ENCODE measurements at places on chromosomes 12 and 14.

DNA sequence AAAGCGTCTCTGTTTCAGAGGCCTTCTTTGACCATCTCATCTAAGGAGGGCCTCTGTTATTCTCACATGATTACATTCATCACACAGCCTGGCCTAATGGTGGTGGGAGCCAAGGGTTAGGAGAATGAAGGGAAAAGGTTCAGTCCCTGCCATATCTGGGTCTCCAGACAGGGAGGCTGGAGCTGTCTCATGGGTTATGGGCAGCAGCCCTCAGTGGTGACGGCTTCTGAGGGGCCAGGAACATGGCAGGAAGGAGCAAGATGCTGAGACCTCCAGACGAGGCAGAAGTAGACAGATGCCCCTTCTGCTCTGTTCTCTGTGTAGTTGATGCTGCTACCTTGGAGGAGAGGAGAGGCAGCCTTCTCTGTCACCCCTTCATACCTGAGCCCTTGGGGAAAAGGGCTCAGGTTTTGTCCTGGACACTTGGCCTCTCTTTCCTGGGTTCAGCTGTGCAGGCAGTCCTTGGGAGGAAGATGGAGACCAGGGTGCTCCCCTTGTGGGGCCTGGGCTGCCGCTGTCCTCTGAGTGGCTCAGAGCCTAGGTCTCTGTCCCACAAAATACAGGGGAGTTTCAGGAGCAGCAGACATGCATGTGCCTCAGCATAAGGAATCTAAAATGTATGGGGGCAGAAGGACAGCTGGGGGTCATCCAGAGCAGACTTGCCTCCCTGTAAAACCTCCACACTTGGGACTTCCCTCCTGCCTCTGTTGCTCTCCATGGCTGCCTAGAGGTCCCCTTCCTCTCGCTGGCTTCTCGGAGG lies 3.6 kb downstream of the IFI27L2 start:
- DNase-seq: no peak

DNA sequence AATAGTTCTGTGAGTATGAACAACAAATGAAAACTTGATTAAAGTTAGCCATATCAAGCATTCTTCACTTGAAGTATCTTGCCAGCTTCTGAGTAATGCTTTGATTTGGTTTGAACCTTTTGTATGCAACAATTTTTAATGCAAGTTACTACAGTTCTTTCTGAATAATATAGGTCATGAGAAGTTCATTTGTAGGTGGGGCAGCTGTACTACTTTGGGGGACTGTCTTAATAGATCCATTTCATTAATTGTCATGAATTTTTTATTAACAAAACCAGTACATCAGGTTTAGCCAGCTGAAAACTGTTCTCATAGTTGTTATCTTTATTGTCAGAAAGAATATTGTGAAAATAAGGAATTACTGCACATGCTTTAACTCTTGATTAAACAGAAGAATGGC lies 142.7 kb downstream of the FOXA1 start:
- no peak for DNase-seq

- no peak for DNase-seq
These were observed 8.0 kb downstream of the PTPN21 start for GRCh38 chr14:88546621-88547385.

GRCh38 chr14:31449971-31450610 lies 7.2 kb downstream of the DTD2 start:
- no peak for DNase-seq

DNA sequence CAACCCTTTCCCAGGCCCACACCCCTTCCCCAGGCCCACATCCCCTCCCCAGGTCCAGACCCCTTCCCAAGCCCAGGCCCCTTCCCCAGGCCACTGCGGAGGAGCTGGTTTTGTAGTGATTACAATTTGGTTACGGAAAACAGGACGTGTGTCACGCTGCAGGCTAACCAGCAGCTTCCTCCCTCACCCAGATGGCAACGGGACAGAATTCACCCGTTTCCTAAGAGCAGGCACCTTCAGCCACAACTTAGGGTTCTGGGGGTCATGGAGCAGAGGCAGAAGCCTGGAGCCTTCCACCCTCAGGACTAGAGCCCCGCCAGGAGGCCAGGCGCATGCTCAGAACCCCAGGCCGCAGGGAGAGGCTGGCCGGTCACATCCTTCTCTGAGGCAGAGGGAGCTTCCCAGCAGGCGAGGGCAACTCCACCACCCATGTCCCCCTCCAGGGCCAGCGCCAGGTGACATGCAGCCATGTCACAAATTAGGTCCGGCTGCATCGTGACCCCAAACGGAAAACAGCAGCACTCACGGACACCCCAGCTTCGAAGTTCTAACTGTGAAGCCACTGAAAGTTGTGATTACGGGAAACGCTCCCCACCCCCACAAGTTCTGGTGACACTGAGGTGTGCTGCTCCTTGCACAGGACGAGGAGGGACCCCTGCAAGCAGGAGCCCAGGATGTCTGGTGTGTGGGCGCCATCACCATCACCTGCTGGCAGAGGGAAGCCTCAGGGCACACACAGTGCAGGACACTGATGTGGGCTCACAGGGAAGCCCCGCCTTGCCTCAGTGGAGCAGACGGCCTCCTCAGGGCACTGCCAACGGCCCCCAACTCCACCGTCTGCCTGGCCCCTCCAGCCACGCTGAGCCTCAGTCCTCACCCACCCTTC lies 7.7 kb downstream of the BRF1 start:
- no peak for DNase-seq

- no peak for DNase-seq
These were observed 16.5 kb upstream of the IFT81 start for GRCh38 chr12:110107369-110108281.

DNA sequence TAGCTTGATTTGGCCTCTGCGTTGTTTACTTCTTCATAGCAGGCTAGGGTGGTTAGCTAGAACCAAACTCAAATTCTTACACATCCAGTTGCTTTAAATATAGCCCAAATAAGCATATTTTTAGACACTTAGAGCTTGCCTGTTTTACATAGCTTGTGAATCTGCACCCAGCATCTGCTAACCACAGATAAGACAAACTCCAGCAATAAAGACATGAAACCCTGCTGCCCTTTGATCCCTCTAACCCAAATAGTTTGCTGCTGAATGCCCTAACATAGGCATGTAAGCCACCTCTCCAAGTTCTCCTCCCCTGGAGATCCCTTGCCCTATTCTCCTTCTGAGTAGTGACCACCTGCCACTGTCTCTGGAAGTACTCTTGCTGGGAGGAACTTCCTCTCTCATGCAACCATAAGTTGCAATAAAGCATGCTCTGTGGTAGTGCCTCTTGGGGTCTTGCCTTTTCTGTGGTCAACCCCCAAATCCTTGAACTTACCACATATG lies 185.6 kb downstream of the TMEM117 start:
- DNase-seq: no peak

DNA sequence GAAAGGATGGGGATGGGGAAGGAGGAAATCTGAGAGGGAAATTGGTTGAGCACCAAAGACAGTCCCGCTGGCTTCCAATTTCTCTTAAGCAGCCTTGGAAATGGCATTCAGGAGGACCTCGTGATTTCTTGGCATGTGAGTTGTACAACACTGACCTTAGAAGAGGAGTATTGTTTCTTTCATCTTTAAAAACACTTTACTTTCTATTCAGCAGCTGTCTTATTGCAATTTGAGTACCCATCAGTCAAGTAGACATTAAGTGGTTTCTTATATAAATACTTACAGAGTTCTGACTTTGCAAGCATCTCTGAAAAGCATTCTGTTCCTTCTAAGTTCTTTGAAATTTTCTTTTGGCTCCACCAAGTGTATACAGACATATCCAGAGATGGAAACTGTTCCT lies 83.2 kb downstream of the LMNTD1 start:
- DNase-seq: no peak

- DNase-seq: no peak
These were observed 247.9 kb downstream of the NELL2 start for GRCh38 chr12:44628180-44628579.

GRCh38 chr14:24240110-24240918 lies 2.1 kb downstream of the TINF2 start:
- no peak for DNase-seq

GRCh38 chr12:113142173-113142885 lies 6.8 kb upstream of the RASAL1 start:
- DNase-seq: peak; percentile 56

DNA sequence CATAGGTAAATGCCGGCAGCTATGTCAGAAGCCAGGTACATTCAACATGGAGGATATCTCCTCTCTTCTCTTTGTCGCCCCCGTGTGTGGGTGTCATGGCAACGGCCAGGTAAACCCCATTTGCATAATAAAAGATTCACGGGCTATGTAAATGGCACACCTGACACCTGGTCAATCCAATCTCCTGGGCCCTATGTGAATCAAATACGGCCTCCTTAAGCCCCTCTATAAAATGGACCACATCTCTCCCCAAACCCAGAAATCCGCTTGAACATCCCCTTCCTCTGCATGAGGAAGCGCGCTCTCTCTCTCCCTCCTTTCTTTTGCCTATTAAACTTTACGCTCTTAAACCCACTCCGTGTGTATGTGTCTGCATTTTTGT lies 363.7 kb downstream of the SOX5 start:
- no peak for DNase-seq

DNA sequence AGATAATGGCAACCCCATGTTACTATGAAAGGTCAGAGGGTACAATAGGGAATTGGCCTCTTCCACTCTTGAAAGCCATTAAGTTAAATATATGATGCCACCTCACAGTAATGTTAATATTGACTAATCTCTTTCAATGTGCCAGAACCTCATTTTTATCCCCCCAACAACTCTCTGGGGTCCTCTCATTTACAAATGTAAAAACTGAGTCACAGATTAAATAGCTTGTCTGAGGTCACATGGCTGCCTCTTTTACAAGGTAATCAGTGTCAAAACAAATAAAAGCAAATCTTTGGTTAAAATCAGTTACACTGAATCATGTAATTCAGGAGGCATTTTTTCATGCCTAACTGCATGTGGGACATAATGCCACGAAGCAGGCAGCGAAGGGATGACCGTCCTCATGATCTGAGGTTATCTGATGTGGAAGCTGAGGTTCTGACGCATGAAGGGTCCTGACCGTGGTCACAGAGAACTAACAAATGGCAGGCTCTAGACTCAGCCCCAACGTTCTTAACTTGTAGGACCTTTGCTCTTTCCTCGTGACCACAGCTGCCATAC lies 78.5 kb downstream of the PTPN21 start:
- no peak for DNase-seq

DNA sequence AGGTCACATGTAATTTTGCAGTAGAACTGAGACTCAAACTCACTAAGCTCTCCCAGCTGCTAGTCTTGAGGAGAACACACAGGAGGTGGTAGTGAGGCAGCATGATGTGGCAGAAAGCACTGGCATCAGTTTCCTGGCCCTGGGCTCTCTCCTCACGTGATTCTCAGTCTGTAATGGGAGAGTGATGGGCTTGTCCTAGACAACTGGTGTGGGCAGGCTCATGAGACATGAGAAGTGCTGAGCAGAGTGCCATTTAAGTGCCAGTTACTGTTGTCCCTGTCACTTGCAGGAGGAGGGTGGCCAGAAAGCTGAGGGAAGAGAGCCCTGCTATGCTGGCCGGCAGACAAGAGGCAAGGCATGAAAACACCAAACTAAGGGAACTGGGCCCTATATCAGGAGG lies 48.5 kb upstream of the OVCH1 start:
- no peak for DNase-seq

- no peak for DNase-seq
These were observed 33.7 kb upstream of the RIC8B start for GRCh38 chr12:106740818-106741217.

- no peak for DNase-seq
These were observed 273.9 kb upstream of the MIS18BP1 start for GRCh38 chr14:45526715-45527549.

- DNase-seq: no peak
These were observed 32.0 kb upstream of the CIPC start for GRCh38 chr14:77065851-77066577.

DNA sequence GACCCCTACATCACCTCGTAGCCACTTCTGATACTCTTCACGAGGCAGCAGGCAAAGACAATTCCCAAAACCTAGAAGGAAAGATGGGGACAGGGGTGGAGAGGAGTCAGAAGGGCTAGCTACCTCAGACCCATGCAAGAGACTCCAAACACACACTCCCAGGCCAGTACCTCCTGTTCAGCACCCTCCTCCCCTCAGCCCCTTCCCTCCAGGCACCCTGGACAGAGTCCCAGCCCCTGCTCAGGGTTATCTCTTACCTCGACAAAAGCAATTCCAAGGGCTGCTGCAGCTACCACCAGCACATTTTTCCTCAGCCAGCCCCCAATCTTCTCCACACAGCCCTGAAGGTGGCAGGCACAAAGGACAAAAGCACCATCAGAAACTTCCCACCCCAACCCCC lies 3.3 kb downstream of the CD63 start:
- DNase-seq: no peak

DNA sequence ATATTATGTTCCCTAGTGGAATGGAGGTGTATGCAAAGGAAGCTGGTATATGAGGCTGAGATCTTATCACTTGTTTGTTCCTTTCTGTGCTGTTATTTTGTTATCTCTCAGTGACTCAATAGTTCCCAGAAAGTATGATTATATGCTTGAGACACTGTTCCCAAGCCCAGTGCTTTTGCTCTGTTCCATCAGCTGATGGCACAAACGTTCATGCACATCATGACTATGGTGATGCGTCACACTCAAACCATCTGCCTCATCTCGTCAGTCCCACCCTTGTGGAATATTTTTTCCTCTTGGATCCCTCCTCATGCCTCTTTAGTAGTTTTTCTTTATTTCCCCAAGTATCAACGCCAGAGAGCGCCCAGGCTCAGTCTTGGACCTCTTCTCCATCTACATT lies 786.9 kb downstream of the AACS start:
- DNase-seq: no peak

DNA sequence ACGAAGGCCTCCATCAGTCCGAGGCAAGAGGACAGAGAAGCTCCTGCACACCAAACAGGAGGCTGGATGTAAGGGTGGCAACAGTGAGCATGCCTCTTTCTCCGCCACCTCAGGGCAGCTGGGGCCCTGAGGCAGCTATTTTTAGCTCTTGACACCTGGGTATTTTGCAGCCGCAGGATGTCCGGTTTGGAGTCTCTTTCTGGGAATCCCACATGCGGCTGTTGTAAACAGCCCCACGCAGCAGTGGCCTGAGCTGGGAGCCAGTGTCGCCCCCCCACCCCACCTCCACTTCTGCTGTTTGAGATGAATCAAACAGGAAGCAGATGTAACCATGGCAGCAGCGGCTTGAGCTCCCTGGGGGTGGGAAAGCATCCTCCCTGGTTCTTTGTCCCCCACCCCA lies 11.7 kb downstream of the HDAC7 start:
- peak; percentile 45 for DNase-seq

- no peak for DNase-seq
These were observed 168.1 kb upstream of the DAAM1 start for GRCh38 chr14:59020382-59020781.

GRCh38 chr12:110421159-110421661 lies 17.7 kb upstream of the ANAPC7 start:
- DNase-seq: no peak

GRCh38 chr14:34699873-34700621 lies 14.3 kb downstream of the CFL2 start:
- DNase-seq: no peak

DNA sequence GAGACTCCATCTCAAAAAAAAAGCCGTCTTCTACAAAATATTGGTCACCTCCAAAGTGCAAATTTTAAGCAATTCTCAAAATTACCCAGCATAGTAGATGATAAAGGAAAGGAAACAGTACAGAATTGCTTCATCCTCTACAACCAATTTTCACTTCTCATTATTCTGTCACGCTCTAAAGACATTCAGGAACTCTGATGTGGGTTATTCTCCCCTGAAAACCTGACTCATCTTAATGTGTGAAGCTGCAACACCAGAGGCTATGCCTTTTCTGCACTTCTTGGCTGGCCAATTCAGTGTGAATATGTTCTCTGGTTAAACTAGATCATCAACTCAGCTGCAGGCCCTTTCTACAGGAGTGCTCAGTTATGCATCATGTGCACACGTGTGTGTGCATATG lies 11.0 kb downstream of the PTGER2 start:
- DNase-seq: no peak

- no peak for DNase-seq
These were observed 24.1 kb downstream of the CEP83 start for GRCh38 chr12:94435511-94435927.
